Fibroblast of skin of back (primary cell): ENCODE measurements at places on chromosomes 13 and 19.

DNA sequence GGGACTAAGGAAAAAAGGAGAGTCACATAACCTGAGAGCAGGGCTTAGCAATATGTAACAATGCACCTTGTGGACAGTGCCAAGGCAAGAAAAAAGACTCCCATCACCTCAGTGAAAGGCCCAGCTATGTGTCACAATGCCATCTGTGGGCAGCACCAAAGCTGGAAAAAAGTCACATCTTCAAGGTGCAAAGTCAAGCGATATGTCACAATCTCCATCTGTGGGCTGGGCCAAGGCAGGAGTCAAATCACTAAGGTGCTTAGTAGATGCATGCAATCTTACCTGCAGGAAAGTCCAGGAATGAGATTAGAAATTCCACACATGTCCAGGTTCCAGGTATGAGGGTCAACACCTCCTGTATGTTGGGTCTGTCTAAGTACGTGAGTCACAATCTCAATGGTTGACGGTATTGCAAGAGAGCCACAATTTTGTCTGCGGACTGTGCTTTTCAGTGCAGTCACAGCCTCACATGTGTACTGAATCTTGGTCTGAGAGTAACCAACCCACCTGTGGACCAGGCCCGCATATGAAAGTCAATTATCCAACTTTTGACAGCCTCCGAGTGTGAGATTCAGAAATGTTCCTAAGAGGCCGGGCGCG is 14.8 kb upstream of the ZNF43 start:
- DNase-seq = no peak

- DNase-seq = no peak
Observed at GRCh38 chr13:37695200-37695599, 96.6 kb upstream of the POSTN start.

DNA sequence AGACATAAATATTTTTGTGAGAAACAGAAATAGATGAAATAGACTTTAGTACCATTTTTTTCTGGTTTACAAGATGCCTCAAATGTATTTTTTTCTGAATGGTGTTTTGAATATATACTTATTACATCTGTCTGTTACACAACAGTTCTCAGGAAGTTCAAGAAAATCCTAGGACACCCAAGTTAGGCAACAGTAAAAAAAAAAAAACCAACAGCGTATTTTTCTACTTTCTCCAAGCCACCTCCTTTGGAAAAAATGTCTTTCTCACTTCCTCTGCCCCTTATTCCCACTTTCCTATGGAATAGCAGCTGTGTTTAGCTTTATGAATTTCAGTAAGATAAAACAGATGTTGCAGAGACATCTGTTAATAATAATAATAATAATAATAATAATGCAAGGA is 489.6 kb upstream of the KLF12 start:
- no peak for DNase-seq

- no peak for DNase-seq
Observed at GRCh38 chr19:27777242-27777641, 1435.7 kb downstream of the UQCRFS1 start.

GRCh38 chr13:72194523-72194922 is 327.5 kb upstream of the DACH1 start:
- DNase-seq = no peak

GRCh38 chr13:100129605-100130004 is 40.7 kb downstream of the PCCA start:
- peak; percentile 6 for DNase-seq

- no peak for DNase-seq
Observed at GRCh38 chr19:58145849-58146248, 4.7 kb downstream of the ZNF329 start.

GRCh38 chr13:50449465-50449864 is 394.0 kb downstream of the DLEU7 start:
- DNase-seq = no peak

GRCh38 chr13:28047757-28048388 is 52.5 kb downstream of the FLT3 start:
- DNase-seq = peak; percentile 27

DNA sequence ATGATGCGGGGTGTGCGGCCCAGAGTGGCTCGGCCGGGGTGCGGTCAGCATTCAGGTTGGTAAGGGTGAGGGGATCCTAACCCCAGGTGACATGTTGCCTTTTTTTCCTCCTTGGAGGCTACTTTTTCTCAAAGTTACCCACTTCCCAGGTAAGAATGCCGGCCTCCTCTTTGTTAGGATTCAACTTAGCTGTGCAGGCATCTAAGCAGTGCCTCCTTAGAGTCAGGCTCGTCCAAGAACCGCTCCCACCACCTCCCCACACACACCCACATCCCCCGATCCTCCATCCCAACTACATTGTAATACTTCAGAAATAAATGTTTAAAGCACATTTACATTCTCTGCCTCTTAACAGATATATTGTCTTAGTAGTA is 733 bp upstream of the ENOX1 start:
- DNase-seq = no peak

GRCh38 chr13:94233401-94233800 is 246.1 kb downstream of the DCT start:
- DNase-seq = peak; percentile 97

DNA sequence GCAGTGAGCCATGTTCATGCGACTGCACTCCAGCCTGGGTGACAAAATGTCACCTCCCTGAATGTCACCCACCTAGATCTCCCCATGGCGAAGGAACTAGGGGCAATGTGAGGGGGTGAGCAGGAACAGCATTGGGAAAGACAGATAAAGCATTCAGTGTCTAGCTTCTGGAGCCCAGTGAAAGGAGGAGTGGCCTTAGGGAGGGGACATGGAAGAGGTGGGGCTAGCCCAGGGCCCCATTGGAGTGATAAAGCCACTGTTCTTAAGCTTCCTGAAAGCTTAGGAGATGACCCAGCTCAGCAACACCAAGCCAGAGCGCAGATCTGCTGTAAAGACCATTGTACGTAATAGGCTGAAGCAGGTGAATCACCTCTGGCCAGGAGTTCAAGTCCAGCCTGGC is 13.0 kb upstream of the KCNN1 start:
- DNase-seq = no peak

DNA sequence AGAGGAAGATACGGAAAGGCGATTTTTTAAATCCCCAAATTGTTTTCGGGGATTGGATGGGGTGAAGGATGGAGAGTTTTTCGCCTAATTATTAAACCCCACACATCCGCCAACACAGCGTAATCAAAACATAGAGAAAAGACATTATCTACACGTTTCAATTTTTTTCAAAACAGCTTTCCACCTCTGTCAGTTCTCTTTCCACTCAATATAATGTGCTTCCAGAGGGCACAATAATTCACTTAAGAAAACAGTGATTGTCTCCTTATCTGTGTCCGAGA is 435 bp upstream of the OBI1 start:
- no peak for DNase-seq

DNA sequence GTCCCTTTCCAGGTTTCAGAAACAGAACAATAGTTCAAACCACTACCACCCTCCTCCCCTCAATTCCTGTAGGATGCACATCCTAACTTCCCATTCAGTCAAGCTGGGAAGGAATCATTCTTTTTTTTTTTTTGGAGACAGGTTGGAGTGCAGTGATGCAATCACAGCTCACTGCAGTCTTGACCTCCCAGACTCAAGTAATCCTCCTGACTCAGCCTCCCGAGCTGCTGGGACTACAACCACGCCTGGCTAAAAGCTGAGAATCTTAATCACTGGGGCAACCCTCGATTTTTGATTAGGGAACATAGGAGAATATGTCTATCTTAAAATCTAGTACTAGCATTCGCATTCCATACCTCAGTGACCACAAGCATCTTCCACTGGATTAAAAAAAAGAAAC is 146.2 kb downstream of the ABCC4 start:
- DNase-seq = peak; percentile 4

DNA sequence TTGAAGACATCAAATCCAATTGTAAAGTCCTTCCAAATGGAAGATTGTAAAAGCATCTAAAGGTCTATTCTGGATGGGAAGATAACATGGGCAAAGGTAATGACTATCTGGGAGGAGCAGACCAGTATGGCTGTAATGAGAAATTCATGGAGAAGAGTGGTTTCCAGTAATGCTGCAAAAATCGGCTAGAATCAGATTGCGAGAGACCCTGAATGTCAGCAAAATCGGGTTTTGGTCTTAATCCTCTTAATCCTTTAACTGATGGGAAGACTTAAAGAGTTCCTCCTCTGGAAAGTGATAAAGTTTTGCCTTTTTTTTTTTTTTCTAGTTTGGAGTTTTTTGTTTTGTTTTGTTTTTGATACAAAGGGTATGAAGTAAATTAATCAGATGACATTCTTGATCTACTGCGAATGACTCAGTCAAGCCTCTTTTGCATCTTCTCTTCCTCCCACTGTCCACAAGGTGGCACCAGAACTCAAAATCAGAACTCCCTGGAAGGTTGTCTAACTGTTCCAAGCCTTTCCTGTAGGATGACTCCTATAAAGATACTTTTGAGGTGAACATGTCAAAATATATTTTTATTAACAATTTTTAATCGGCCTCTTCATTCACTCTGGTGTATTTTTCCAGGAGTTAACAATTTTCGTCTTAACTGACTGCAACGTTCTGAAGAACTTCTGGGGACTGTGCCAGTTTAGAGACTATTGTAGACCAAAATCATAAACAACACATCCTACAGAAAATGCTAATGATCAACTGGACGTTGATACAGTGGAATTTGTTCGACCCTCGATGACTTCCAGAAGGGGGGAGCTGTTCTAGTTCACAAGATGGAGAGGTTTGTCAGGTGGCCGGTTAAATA is 213.3 kb upstream of the MIR17HG start:
- DNase-seq = peak; percentile 80

DNA sequence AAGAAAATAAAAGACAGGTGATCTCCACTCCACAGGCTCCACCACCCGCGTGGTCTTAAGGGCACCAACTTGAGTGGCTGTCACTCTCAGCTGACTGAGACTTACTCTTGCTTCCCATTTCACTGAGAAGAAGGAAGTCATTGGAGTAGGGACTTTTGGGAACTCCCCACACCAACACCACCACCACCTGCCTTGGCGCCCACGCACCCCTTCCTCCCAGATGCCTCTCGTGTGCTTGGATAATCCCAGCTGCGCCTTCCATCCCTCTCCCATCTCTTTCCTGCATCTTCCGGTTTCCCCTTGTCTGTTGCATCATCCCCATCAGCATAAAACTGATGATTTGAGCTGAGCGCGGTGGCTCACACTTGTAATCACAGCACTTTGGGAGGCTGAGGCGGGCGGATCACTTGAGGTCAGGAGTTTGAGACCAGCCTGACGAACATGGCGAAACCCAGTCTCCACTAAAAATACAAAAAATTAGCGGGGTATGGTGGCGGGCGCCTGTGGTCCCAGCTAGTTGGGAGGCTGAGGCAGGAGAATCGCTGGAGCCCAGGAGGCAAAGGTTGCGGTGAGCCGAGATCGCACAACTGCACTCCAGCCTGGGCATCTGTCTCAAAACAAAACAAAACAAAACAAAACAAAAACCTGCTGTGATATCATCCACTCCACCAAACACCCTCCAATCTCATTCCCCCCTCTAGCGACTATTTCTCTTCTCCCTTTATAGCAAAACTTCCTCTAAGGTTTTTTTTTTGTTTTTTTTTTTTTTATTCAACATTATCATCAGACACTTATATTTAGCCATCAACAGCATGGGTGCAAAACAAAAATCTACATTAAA is 25.5 kb downstream of the AP2S1 start:
- no peak for DNase-seq

DNA sequence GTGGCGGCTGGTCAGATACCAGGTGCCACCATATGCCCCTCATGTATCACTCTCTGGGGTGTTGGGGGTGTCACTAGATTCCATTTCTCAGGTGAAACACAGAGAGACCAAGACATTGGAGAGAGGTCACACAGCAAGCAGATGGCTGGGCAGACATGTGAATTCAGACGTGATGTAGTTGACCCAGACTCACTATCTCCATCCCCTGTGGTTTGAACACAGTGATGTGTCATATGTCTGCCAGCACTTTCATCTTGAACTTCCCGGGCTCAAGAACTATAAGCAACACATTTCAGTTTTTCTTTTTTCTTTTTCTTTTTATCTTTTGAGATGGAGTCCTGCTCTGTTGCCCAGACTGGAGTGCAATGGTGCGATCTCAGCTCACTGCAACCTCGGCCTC is 16.1 kb upstream of the UPF1 start:
- no peak for DNase-seq

DNA sequence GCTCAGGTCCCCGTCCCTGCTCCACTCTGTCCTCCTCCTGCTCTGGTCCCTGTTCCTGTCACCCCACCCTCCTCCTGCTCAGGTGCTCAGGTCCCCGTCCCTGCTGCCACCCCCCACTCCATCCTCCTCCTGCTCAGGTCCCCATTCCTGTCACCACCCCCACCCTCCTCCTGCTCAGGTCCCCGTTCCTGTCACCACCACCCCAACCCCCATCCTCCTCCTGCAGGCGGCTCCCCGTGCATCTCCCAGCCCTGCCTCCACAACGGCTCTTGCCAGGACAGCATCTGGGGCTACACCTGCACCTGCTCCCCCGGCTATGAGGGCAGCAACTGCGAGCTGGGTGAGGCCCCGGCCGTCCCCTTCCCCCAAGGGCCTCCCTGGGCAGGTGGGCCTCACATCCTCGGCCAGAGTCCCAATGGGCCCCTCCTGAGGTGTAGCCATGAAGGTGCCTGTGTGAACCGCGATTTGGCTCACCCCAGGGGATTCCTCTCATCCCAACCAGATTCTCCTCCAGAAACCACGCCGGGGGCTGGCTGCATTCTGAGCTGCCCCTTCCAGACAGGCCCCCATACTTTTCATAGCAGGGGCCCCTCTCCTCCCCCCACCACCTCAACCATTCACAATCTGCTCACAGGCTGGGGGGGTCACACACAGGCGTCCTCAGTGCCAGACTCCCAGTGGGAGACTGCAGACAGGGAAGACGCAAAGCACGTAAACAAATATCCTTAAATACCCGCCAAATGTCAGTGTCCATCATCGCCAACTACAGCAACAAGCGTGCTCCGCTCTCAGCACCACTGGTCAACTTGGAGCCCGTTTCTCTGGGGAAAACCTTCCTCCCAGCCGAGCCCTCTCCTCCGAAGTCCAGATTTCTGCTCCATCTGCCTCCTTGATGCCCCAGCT is 4.6 kb downstream of the PROZ start:
- DNase-seq = no peak

DNA sequence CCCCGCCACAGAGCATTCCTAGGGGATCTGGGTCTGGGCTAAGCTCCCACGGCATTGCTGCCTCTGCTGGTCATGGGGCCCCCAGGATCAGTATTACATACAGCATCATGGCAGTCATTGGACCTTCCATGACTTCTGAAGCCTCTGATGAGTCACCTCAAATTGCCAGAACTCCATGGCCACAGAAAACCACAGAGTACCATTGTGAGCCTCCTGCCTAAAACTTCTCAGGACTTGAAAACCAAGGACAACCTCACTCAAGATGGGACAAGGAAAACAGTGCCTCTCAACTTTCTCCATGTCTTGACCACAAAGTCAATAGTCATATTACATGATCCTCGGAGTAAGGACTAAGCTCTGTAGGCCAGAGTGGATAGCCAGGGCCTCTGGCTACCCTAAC is 306.0 kb downstream of the GPC5 start:
- DNase-seq = peak; percentile 6
